ENCODE measurements at places on chromosomes 6 and 20.

- H3K27ac ChIP-seq, result peak overlapping the region; percentile 94
- H3K4me3 ChIP-seq, result peak overlapping the region; percentile 75
- peaks cover 98% of the 10 kb centered on the region for H3K4me1 ChIP-seq
- no peaks in the 10 kb centered on the region for H3K27me3 ChIP-seq
Observed at GRCh38 chr20:45341939-45342854, 6.0 kb downstream of the SDC4 start.

GRCh38 chr20:40326784-40327183 lies 362.3 kb downstream of the MAFB start:
- no peak overlapping the region for H3K4me3 ChIP-seq
- no peaks in the 10 kb centered on the region for H3K27me3 ChIP-seq
- H3K27ac ChIP-seq, result no peak overlapping the region
- H3K36me3 ChIP-seq, result no peaks in the 10 kb centered on the region
- H3K4me1 ChIP-seq, result peaks cover 4% of the 10 kb centered on the region
- DNase-seq, result no peak

DNA sequence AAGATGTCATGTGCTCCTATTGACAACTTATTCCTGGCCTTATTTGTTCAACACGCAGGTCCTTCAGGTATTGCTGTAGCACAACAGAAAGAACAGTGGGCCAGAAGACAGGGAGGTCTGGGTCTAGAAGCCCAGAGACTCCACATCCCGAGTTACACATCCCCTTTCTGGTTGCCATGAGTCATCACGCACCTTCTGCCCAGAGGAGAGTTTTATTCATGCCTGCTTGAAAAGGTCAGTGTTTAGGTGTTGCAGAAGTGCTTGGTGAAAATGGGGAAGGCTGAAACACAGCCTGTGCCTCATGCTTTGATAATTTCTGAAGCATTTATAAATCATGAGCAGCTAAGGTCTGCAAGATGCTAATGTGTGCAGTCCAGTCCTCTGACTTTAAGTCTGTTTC lies 256.4 kb downstream of the GMPR start:
- H3K27me3 ChIP-seq, result no peaks in the 10 kb centered on the region
- H3K27ac ChIP-seq, result no peak overlapping the region
- no peak for DNase-seq
- no peak overlapping the region for H3K4me3 ChIP-seq
- peaks cover 8% of the 10 kb centered on the region for H3K4me1 ChIP-seq
- H3K36me3 ChIP-seq, result no peaks in the 10 kb centered on the region

DNA sequence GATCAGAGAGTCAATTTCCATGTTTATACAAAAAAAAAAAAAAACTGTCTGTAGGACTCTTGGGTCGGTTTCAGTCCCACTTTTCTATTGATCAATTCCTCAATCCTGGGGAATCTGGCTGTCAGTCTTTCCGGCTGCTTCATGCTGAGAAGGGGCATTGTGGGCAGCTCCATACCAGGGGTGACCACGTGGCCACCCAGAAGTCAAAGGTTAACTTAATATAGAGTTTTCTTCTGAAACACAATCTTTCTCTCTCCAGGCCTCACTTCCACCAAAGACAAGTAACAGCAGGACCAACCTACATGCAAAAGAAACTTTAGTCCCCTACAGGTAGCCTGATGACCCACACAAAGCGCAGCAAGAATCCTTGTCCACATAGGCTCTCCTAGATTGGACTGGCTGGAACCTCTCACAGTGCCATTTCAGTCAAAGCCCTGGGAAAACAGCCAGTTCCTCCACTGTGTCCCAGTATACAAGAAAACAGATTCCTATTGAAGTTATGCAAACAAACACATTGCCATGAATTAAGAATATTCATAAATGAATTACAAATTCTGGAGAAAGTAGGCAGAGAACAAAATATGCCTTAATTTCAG lies 18.5 kb upstream of the SERPINB9 start:
- H3K4me1 ChIP-seq, result no peaks in the 10 kb centered on the region
- H3K36me3 ChIP-seq, result no peaks in the 10 kb centered on the region
- H3K4me3 ChIP-seq, result no peak overlapping the region

GRCh38 chr20:43432498-43432897 lies 25.2 kb upstream of the SRSF6 start:
- no peaks in the 10 kb centered on the region for H3K36me3 ChIP-seq

GRCh38 chr6:166619912-166620311 lies 7.1 kb downstream of the RPS6KA2 start:
- DNase-seq, result no peak
- peaks cover 50% of the 10 kb centered on the region for H3K4me1 ChIP-seq
- peaks cover 3% of the 10 kb centered on the region for H3K27me3 ChIP-seq

- H3K36me3 ChIP-seq, result peaks cover 32% of the 10 kb centered on the region
- H3K4me3 ChIP-seq, result peak overlapping the region; percentile 78
- H3K27ac ChIP-seq, result peak overlapping the region; percentile 99
- no peaks in the 10 kb centered on the region for H3K27me3 ChIP-seq
- H3K4me1 ChIP-seq, result peaks cover 25% of the 10 kb centered on the region
Observed at GRCh38 chr6:31651602-31652191, 764 bp downstream of the BAG6 start.

DNA sequence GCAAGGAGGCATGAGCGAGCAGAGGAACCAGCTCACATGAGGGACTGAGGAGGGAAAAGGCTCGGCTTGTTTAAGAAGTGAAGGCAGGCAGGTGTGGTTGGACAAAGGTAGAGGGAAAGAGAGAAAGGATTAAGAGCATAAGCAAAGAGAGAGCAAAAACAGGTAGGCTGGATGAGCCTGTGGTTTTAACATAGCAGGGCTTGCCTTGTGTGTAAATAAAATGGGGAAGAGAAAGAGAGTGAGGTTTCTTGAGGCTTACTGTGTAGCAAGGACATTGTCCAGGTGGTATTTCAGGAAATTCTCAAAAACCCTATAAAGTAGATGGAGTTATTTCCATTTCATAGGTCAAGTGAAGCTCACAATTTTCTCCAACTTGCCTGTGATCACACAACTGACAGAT lies 93.9 kb upstream of the HDAC2 start:
- no peak overlapping the region for H3K27ac ChIP-seq
- no peaks in the 10 kb centered on the region for H3K4me1 ChIP-seq
- H3K36me3 ChIP-seq, result no peaks in the 10 kb centered on the region
- no peak overlapping the region for H3K4me3 ChIP-seq

- H3K36me3 ChIP-seq, result no peaks in the 10 kb centered on the region
- no peak overlapping the region for H3K4me3 ChIP-seq
- H3K27ac ChIP-seq, result peak overlapping the region; percentile 94
- H3K27me3 ChIP-seq, result no peaks in the 10 kb centered on the region
Observed at GRCh38 chr20:50286609-50287008, 96.0 kb downstream of the CEBPB start.

GRCh38 chr20:2224368-2224639 lies 71.5 kb upstream of the TGM3 start:
- no peak overlapping the region for H3K27ac ChIP-seq
- no peaks in the 10 kb centered on the region for H3K27me3 ChIP-seq
- no peaks in the 10 kb centered on the region for H3K4me1 ChIP-seq
- H3K36me3 ChIP-seq, result no peaks in the 10 kb centered on the region
- DNase-seq, result no peak

- DNase-seq, result peak; percentile 44
- H3K4me3 ChIP-seq, result no peak overlapping the region
- H3K4me1 ChIP-seq, result peaks cover 16% of the 10 kb centered on the region
- no peak overlapping the region for H3K27ac ChIP-seq
- H3K36me3 ChIP-seq, result no peaks in the 10 kb centered on the region
Observed at GRCh38 chr6:44004136-44004535, 123.1 kb downstream of the MRPL14 start.

- DNase-seq, result no peak
- H3K36me3 ChIP-seq, result no peaks in the 10 kb centered on the region
- H3K4me1 ChIP-seq, result no peaks in the 10 kb centered on the region
- no peak overlapping the region for H3K27ac ChIP-seq
- no peaks in the 10 kb centered on the region for H3K27me3 ChIP-seq
- H3K4me3 ChIP-seq, result no peak overlapping the region
Observed at GRCh38 chr6:90268178-90268577, 28.5 kb downstream of the BACH2 start.

GRCh38 chr6:26087284-26088115 lies at the start of gene HFE:
Gene HFE (plus strand): TSS chr6:26087429. CDS start chr6:26087441, 12 bp downstream.
- peak; percentile 84 for DNase-seq
- peaks cover 26% of the 10 kb centered on the region for H3K4me1 ChIP-seq
- no peaks in the 10 kb centered on the region for H3K27me3 ChIP-seq
- H3K4me3 ChIP-seq, result peak within 1 kb of the TSS; percentile 81
- H3K27ac ChIP-seq, result peak within 1 kb of the TSS; percentile 88

- no peaks in the 10 kb centered on the region for H3K27me3 ChIP-seq
- no peaks in the 10 kb centered on the region for H3K36me3 ChIP-seq
- H3K4me1 ChIP-seq, result no peaks in the 10 kb centered on the region
- no peak overlapping the region for H3K27ac ChIP-seq
- DNase-seq, result no peak
- no peak overlapping the region for H3K4me3 ChIP-seq
Observed at GRCh38 chr20:4427940-4428586, 293.6 kb upstream of the PRND start.

DNA sequence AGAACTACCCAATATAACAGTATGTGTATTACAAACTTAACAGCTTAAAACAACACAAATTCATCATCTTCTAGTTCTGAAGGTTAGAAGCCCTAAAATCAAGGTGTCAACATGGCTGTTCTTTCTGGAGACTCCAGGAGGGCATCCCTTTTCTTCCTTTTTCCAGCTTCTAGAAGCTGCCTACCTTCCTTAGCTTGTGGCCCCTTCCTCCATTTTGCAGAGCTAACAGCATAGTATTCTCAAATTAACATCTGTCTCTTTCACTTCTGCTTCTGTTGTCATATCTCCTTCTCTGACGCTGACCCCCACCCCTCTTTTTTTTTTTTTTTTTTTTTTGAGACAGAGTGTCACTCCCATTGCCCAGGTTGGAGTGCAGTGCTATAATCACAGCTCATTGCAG lies 52.8 kb upstream of the AKIRIN2 start:
- no peak for DNase-seq
- no peak overlapping the region for H3K4me3 ChIP-seq
- no peaks in the 10 kb centered on the region for H3K27me3 ChIP-seq
- H3K4me1 ChIP-seq, result peaks cover 12% of the 10 kb centered on the region

- no peaks in the 10 kb centered on the region for H3K36me3 ChIP-seq
- no peaks in the 10 kb centered on the region for H3K4me1 ChIP-seq
- H3K4me3 ChIP-seq, result no peak overlapping the region
- DNase-seq, result no peak
- H3K27me3 ChIP-seq, result peaks cover 3% of the 10 kb centered on the region
- no peak overlapping the region for H3K27ac ChIP-seq
Observed at GRCh38 chr20:54140927-54141566, 32.7 kb downstream of the CYP24A1 start.

DNA sequence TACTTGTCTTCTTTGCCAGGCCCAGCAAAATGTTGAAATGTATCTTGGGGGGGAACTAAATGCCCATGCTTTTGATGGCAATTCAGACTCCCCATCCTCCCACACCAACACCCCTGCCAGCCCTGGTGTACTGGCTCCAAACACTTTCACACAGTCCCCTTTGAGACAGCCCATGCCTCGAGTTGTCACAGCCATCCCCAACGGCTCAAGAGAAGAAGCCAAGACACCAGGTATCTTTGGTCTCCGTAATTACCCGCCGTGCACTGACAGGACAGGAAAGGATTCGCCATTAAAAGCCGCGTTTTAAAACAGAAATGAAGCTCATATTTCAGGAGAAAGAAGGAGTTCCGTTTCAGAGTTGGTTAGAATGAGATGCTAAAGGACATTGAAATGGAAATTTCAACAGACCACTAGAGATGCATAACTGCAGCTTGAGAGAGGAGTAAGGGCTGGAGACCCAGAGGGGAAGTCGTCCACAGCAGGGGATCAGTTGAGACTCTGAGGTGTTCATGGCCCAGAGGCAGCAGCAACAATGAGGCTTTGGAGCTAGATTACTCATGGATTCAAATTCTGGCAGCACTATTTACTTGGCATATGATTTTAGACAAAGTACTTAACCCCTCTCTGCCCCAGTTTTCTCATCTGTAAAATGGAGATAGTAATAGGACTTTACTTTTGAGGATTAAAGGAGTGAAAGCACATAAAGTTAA lies 63.5 kb upstream of the ADGRF1 start:
- DNase-seq, result no peak
- H3K4me1 ChIP-seq, result no peaks in the 10 kb centered on the region
- H3K27me3 ChIP-seq, result no peaks in the 10 kb centered on the region
- no peak overlapping the region for H3K27ac ChIP-seq

DNA sequence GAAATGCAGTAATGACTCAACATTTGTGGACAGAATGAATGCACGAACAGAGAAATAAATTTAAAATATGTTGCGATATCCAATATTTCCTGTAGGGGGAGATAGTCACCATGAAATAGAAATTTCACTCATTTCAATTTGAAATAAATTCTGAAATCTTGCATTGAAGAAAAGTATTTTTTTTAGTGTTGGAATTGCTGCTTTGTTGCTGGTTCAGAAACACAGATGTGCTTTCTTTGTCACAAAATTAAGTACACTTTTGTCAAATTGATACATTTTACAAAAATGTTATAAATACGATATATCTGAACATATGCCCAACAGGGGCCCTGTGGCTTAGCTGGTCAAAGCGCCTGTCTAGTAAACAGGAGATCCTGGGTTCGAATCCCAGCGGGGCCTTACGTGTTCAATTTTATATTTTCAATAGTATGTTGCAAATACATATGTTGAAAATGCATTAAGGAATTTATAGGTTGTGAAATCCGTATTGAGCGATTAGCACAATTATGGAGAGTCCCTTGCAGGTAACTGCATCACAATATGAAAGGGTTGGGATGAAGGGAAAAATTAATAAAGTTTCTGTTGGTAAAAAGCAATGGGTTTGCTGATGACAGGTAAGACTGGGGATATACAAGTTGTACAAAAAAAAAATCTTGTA lies 85.4 kb upstream of the PRSS16 start:
- H3K4me3 ChIP-seq, result no peak overlapping the region
- no peaks in the 10 kb centered on the region for H3K27me3 ChIP-seq
- no peak overlapping the region for H3K27ac ChIP-seq
- peaks cover 10% of the 10 kb centered on the region for H3K4me1 ChIP-seq
- DNase-seq, result no peak
- H3K36me3 ChIP-seq, result no peaks in the 10 kb centered on the region

Measured in suprapubic skin (tissue), 4 donors.